Spinal cord (tissue), 10 donors: ENCODE measurements at places on chromosomes 5 and 9.

DNA sequence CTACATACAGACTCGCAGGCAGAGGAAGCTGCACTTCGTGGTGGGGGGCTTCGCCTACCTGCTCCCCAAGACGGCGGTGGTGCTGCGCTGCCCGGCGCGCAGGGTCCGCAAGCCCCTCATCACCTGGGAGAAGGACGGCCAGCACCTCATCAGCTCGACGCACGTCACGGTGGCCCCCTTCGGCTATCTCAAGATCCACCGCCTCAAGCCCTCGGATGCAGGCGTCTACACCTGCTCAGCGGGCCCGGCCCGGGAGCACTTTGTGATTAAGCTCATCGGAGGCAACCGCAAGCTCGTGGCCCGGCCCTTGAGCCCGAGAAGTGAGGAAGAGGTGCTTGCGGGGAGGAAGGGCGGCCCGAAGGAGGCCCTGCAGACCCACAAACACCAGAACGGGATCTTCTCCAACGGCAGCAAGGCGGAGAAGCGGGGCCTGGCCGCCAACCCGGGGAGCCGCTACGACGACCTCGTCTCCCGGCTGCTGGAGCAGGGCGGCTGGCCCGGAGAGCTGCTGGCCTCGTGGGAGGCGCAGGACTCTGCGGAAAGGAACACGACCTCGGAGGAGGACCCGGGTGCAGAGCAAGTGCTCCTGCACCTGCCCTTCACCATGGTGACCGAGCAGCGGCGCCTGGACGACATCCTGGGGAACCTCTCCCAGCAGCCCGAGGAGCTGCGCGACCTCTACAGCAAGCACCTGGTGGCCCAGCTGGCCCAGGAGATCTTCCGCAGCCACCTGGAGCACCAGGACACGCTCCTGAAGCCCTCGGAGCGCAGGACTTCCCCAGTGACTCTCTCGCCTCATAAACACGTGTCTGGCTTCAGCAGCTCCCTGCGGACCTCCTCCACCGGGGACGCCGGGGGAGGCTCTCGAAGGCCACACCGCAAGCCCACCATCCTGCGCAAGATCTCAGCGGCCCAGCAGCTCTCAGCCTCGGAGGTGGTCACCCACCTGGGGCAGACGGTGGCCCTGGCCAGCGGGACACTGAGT lies 255.9 kb downstream of the SAXO1 start:
- H3K4me3 ChIP-seq: no peak overlapping the region
- peaks cover 21% of the 10 kb centered on the region for H3K36me3 ChIP-seq
- DNase-seq: no peak
- H3K27ac ChIP-seq: no peak overlapping the region
- H3K4me1 ChIP-seq: no peaks in the 10 kb centered on the region
- H3K27me3 ChIP-seq: no peaks in the 10 kb centered on the region

- DNase-seq: no peak
- H3K4me1 ChIP-seq: peaks cover 5% of the 10 kb centered on the region
- no peak overlapping the region for H3K4me3 ChIP-seq
- H3K36me3 ChIP-seq: no peaks in the 10 kb centered on the region
- no peaks in the 10 kb centered on the region for H3K27me3 ChIP-seq
Observed at GRCh38 chr5:156678484-156678883, 171.6 kb upstream of the PPP1R2B start.

GRCh38 chr5:32539981-32540845 lies 45.1 kb upstream of the SUB1 start:
- H3K27ac ChIP-seq: no peak overlapping the region
- DNase-seq: no peak
- no peak overlapping the region for H3K4me3 ChIP-seq
- H3K36me3 ChIP-seq: no peaks in the 10 kb centered on the region

DNA sequence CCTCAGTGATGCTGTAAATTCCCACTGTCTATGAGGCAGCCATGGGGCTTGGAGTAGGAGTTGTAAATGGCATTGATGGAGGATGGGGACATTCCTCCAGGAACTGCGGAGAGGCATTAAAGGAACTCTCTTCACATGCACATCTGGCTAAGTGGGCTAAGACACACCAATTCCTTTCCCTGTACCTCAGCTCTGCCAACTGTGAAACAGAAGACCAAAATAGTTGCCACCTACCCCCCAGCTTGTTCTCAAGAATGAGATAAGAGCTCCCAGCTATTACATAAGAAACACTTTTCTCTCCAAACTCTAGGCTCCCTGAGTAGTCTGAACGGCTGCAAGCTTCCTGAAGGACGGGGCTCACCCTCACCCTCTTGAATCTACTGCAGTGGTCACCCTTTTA lies 144.6 kb upstream of the SLC30A5 start:
- no peaks in the 10 kb centered on the region for H3K27me3 ChIP-seq
- DNase-seq: no peak
- H3K4me1 ChIP-seq: no peaks in the 10 kb centered on the region
- H3K36me3 ChIP-seq: no peaks in the 10 kb centered on the region
- no peak overlapping the region for H3K4me3 ChIP-seq

DNA sequence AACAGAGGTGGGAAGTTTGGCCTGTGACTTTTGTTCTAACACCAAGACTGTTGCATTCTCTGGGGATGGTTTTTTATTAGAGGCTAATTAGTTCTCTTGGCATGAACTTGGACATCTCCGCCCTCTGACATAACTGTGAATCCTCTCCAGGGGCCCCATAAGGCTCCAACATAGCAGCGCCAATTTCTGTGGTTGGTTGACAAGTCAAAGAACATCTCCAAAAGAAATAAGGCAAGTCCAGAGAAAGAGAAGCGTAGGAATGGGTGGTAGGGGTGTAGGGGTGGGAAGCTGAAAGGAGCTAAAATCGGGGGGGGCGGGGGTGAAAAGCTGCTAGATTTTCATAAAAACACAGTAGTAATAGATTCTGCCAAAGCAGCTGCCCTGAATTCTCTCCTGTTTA lies 81.0 kb upstream of the DAB2 start:
- no peak for DNase-seq
- H3K4me3 ChIP-seq: no peak overlapping the region
- no peaks in the 10 kb centered on the region for H3K36me3 ChIP-seq

GRCh38 chr9:97964901-97965300 lies 18.2 kb upstream of the ANP32B start:
- H3K27me3 ChIP-seq: no peaks in the 10 kb centered on the region
- H3K36me3 ChIP-seq: no peaks in the 10 kb centered on the region
- no peak for DNase-seq

DNA sequence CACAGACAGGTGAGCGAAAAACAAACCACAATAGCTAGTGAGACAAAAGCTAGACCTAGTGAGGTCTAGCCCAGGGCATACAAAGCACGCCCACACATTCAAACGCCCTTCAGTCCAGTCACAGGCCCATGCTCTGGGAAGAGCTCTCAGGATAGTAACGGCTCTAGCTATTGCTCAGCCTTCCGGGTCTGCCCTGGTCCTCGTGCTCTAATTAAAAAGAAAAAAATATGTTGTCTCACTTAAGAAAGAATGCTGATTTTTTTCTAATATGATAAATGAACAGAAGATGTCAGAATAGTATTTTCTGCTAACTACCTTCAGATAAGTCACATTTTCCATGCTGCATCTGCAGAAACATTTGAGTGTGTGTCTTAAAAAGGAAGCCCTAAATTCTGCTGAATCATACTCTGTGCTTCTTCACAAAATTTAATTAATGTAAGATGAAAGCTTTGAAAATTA lies 94.5 kb downstream of the PLPP1 start:
- H3K27ac ChIP-seq: peak overlapping the region; percentile 81
- H3K4me1 ChIP-seq: peaks cover 26% of the 10 kb centered on the region
- H3K27me3 ChIP-seq: no peaks in the 10 kb centered on the region
- H3K36me3 ChIP-seq: no peaks in the 10 kb centered on the region
- DNase-seq: no peak

DNA sequence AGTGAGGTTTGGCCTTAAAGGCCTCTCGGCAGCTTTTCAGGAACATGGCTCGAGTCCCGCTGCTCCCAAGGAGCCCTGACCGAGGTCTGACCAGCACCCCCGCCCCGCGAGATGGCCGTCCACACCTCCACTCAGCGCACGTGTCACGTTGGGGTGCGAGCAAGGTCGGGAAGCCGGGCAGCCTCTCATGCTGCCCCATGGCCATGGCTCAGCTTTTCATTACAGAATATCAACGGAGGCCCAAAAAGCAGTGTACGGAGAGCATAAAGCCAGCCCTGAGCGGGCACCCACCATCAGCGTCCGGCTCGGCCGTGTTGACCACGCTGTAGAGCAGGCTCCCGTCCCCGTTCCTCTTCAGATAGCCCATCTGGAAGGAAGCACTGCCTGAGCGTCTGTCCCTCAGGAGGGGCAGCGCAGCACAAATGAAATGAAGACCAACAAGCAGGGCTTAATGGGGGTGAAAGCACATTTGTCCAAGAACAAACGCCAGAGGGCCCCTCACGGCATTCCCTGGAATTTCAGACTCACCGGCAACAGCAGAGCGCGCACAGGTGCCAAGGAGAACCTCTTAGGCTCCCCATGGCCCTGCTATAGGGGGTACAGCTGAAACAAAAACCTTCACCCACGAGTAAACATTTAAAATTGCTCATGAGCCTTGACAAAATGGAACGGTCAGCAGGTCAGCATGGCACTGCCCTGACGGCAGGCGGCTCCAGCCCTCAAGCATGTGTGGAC lies 11.6 kb downstream of the BRD9 start:
- DNase-seq: no peak
- H3K27ac ChIP-seq: no peak overlapping the region

DNA sequence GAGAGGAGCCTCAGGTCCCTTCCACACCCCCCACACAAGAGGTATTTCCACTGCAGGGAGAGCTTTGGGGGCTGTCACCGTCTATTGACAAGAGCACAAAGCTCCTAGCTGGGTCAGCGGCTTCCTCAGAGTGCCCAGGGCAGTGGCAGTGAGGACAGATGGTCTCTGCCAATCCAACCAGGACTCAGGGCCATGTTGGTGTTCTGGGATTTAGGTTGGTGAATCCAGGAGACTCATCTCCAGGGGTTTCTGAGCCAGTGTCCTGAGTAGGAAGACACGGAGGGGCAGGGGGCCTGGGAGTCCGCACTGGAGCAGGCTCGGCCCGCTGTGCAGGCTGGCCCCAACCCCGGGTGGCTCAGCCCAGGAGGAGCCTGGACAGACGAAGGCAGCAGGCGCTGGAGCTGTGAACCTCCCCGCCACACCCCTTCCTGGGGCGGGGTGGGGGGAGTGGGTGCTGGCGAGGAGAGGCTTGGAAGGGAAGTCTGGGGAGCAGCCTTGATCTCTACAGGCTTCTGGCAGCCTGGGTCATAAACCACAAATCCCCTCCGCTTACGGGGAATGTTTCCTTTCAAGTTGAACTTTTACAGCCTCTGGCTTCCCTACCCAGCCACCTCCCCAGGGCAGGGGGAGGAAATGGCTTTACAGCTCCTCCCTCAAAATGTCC lies 19.6 kb downstream of the CRB2 start:
- peaks cover 80% of the 10 kb centered on the region for H3K4me1 ChIP-seq
- DNase-seq: no peak
- H3K4me3 ChIP-seq: no peak overlapping the region
- H3K27ac ChIP-seq: peak overlapping the region; percentile 43

DNA sequence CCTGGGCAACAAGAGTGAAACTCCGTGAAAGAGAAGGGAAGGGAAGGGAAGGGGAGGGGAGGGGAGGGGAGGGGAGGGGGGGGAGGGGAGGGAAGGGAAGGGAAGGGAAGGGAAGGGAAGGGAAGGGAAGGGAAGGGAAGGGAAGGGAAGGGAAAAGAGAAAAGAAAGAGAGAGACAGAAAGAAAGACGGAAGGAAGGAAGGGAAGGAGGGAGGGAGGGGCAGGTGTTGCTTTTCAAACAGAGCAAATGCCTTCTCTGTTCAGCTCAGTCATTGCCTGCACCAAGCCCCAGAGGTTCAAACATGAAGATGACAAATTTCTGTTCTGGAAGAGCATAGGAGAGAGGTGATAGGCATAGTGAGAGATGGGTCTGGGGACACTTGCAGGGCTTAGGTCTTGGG lies 330.0 kb downstream of the DRD1 start:
- DNase-seq: no peak
- no peaks in the 10 kb centered on the region for H3K36me3 ChIP-seq
- no peaks in the 10 kb centered on the region for H3K27me3 ChIP-seq
- no peak overlapping the region for H3K27ac ChIP-seq
- H3K4me1 ChIP-seq: no peaks in the 10 kb centered on the region
- H3K4me3 ChIP-seq: no peak overlapping the region

DNA sequence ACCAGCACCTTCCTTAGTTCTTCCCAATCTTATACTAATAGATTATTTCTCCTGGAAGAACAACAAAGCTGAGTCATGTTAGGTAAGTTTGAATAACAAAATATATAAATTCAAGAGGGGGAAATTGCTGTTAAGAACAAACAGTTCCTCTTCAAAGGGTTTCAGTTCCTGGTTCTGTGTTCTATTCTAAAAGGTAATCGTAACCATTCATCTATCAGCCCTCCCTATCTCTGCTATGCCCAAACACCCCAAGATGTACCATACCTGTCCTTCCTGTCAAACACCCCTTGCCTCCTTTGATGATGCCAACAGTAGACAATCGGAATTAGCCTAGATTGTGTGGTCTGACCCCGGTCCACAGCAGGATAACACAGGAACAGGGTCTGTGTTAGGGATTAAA lies 4.2 kb upstream of the RNF180 start:
- H3K36me3 ChIP-seq: no peaks in the 10 kb centered on the region
- H3K27me3 ChIP-seq: peaks cover 2% of the 10 kb centered on the region
- H3K4me3 ChIP-seq: no peak overlapping the region
- no peak overlapping the region for H3K27ac ChIP-seq
- no peaks in the 10 kb centered on the region for H3K4me1 ChIP-seq
- DNase-seq: no peak

DNA sequence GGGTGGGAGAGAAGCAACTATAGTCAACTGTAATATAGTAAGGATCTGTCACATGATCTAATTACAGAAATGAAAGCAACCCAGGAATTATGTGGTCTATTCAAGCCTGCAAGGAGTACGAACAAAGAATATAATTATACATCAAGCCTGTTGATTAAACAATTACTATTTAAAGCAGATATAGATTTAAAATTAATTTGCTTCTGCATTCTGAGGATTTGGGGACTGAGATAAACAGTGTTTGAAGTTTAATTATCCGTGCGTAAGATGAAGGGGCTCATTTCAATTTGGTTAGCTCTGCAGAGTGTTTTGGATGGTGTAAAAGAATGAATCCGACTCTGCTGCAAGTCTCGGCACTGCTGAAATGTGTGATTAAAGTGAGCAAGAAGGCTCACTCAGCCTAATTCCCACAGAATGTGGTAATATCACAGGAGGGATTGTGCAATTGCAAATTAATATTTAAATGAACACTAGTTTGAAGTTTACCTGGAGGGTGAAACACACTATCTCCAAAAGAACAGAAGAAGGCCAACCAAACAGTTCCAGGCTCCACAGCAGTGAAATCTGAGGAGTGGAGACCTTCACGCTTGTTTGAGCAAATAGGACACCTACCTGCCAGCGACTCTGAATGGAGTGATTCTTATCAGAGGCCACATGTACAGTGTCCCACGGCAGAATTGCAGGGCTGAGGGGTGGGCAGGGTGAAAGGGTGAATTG lies 420.6 kb upstream of the SLC30A5 start:
- no peak overlapping the region for H3K4me3 ChIP-seq
- H3K27me3 ChIP-seq: no peaks in the 10 kb centered on the region
- peak; percentile 36 for DNase-seq
- H3K36me3 ChIP-seq: no peaks in the 10 kb centered on the region
- H3K4me1 ChIP-seq: no peaks in the 10 kb centered on the region
